ENCODE measurements at places on chromosomes 2 and 18.

GRCh38 chr2:147331790-147332419, 512.9 kb upstream of the ACVR2A start:
- DNase-seq, result no peak

DNA sequence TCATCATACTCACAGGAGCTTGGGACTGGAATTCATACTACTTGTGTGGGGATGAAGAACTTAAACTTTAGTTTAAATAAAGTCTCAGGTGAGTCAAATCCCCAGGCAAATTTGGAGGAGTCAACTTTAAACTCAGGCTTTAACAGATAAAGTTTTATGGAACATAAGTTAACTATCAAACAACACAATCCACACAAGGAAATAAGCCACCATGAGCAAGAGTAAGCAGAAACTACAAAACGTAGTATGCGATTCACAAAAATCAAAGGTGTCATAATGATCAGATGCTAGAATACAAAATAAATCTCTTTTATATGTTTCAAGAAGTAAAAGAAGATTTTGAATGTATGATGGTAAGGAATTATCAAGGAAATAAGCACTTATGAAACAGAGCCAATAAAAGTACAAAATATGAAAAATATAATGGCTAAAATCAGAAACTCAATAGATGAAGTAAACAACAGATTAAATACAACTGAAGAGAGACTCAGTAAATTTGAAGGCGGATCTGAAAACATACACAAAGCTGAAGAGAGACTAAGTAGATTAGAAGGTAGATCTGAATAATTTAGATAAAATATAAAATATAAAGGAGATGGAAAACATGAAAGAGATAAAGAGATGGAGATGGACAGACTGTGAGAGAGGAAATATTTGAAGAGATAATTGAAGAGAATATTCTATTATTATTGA, 97.5 kb upstream of the TWIST2 start:
- DNase-seq, result no peak

DNA sequence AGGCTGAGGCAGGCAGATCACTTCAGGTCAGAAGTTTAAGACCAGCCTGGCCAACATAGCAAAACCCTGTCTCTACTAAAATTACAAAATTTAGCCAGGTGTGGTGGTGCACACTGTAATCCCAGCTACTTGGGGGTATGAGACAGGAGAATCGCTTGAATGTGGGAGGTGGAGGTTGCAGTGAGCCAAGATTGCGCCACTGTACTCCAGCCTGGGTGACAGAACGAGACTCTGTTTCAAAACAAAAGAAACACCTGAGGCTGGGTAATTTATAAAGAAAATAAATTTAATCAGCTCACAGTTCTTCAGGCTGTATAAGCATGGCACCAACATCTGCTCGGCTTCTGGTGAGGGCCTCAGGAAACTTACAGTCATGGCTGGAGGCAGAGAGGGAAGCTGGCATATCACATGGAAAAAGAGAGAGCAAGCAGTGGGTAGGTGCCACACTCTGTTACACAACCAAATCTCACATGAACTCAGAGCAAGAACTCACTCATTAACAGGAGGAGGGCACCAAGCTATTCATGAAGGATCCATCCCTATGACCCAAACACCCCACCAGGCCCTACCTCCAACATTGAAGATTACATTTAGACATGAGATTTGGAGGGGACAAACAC, 244.1 kb upstream of the RBBP8 start:
- no peak for DNase-seq

GRCh38 chr18:8020132-8020846, 453.2 kb downstream of the PTPRM start:
- DNase-seq, result no peak

DNA sequence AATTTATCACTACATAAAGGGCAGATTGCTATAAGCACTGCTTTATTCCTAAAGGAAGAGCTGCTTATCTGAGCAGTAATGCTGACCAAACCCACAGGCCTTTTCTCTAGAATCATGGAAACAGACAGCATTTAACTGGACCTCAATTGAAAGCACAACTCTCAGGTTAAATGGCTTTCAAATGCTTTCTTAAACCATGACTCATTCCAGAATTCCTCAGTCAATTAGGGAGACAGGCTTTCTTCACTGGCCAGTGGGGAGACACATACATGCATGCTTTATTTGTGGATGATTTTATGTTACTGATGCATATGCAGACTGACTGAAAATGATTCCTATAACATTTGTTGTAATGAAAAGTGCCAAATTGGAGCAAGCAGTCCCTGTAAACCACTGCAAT, 114.6 kb downstream of the ACVR1 start:
- no peak for DNase-seq

DNA sequence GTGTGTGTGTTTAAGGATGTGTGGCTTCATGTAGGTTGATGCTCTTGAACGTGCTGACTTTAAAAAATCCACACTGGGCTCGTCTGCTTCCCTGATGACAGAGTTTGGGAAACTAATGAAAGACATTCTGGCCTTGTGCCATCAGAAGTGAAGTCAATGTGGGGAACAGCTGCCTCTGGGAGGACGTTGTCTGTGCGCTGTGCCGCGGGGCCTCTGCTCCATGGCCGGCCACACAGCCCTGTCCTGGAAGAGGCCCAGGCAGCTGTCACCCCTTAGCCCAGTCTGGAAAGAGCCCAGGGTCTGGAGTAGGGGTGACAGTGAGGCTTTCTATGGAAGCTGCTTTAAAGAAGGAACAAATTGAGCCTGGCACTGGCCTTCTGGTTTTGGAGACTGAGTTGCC, 155.8 kb downstream of the SH3RF3 start:
- no peak for DNase-seq

GRCh38 chr2:56008661-56009431, 85.3 kb upstream of the EFEMP1 start:
- peak; percentile 43 for DNase-seq

GRCh38 chr18:75170022-75170789, 38.7 kb downstream of the PTGR3 start:
- no peak for DNase-seq

GRCh38 chr2:46308081-46308480, 10.9 kb downstream of the EPAS1 start:
- DNase-seq, result no peak

- DNase-seq, result no peak
Observed at GRCh38 chr2:155161314-155161713, 462.8 kb downstream of the KCNJ3 start.

DNA sequence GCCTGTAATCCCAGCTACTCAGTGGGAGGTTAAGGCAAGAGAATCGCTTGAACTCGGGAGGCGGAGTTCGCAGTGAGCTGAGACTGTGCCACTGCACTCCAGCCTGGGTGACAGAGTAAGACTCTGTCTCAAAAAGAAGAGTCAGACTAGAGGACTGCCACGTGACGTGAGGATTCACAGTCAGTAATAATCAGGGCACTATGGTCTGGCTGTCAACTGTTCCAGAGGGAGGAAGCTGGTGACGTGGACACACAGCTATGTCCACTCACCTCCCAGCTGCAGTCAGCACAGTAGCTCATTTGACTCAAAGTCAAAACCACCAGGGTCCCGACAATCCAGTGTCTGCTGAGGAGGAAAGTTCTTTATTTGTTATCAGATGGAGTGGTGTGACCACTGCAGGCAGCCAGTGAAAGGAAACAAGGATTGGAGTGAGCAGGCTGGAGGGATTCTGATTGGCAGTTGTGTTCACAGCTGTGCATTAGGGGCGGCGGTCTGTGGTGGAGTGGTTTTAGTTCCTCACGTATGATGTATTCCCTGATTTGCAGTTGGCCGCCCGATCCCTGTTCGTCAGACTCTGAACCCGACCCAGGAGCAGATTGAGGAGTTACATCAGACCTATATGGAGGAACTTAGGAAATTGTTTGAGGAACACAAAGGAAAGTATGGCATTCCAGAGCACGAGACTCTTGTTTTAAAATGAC, 37.9 kb downstream of the MOGAT1 start:
- DNase-seq, result no peak

DNA sequence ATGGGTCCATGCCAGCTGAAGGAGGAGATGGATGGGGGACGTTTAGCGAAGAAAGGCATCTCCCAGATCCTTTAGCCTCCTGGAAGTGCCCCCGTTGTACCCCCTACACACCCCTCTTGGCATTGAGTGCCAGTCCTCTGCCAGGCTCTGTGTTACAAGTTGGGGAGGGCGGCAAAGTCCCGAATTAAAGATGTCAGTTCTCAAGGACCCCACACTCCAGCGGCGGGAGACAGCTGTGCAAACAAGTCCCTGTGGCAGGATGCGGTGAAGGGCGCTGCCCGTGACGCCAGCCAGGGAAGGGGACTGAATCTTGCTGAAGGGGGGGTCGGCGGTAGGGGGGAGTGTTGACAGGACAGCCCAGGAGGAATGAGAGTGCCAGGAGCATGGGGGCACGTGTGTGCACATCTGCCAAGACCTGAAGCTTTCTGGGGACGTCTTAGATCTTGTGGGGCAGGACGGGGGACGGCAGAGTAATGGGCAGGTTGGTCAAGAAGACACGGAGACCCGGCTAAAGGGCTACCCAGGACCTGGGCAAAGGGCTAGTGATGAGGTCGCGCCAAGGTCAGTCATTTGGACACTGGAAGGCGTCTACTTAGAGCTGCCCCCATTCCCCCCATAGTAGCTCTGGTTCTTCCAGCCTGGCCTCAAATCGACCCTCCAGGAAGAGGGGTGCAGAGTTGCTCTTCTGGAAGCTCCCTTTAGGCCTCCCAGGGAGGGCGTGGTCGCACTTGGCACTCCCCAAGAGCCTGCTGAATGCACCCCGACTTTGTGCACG, 2.8 kb upstream of the CTDSP1 start:
- peak; percentile 66 for DNase-seq

DNA sequence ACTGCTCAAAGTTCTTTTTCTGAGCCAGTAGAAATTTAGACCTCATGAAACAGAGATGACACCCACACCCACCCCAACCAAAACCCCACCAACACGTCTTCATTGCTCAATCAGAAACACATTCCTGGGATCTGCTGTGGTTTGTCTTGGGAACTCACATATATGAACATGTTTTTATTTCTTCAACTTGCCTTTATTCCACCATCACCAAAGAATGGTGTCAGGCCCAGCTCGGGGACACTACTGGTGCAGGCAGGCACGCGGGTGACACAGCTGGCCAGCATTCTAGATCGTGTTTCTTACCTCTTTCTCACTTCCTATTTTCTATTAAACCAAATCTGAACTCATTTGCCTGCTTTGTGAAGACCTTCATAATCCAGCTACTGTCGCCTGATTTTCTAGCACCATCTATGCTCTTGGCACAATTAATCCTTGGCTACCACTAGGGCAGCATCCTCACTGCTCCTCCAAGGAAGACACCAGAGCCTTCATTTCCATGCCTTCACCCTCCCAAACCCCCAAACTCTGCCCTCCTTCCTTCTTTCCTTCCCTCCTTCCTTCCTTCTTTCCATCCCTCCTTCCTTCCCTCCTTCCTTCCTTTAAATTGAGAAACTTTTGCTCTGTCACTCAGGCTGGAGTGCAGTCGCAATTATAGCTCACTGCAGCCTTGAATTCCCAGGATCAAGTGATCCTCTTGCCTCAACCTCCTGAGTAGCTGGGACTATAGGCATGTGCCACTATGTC, 157.1 kb downstream of the BCL2 start:
- no peak for DNase-seq

GRCh38 chr2:224449212-224450147, 47.6 kb upstream of the FAM124B start:
- no peak for DNase-seq

DNA sequence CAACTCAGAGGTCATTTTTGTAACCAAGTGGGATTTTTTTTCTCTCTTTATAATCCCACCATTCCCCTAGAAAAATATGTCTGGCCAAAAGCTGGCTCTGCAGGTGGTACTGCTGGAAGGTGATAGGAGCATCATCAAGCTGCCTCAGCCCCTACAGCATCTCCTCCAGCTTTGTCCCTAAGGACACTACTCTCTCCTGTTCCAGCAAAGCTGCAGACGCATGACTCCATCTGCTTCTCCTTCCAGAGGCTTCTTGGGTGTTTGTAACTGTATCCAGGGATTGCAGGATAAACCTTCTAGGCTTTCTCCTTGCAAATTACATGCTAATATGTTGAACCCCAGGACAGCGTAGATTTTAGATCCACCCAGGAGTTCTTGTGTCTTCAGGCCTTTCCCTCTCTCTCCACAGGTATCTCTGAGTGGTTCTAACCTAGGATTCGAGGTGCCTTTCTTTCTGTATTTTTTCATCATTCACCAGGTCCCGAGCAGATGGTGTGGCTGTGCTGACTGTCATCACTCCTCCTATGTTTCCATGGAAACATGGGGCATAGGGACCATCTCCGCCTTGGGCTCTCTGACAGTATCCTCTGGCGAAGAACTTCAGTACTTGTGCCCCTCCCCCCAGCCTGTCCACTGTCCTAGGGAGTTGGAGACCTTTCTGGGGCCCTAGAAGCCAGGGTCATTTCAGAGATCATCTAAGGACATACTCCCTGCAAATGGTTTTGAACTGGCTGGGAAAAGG, 34.3 kb downstream of the AFF3 start:
- no peak for DNase-seq

All from mucosa of gallbladder (tissue), 1 donor.